Esophagus squamous epithelium (tissue), 5 donors: ENCODE measurements at places on chromosomes 6 and 20. TPM values are rescaled to one million over a fixed set of nuclear protein-coding genes. Genes with fewer than 3 reads are reported as not detected.

- H3K36me3 ChIP-seq = peaks cover 30% of the 10 kb centered on the region
- peak overlapping the region; percentile 87 for H3K4me3 ChIP-seq
- no peak for DNase-seq
- H3K27ac ChIP-seq = peak overlapping the region; percentile 86
- H3K4me1 ChIP-seq = peaks cover 13% of the 10 kb centered on the region
These were observed 621 bp downstream of the NOL7 start for GRCh38 chr6:13615792-13616120.

GRCh38 chr6:170175644-170176135 lies 115.2 kb downstream of the DLL1 start:
- no peak overlapping the region for H3K27ac ChIP-seq
- no peaks in the 10 kb centered on the region for H3K36me3 ChIP-seq
- H3K27me3 ChIP-seq = peaks cover 20% of the 10 kb centered on the region
- H3K4me1 ChIP-seq = peaks cover 7% of the 10 kb centered on the region

DNA sequence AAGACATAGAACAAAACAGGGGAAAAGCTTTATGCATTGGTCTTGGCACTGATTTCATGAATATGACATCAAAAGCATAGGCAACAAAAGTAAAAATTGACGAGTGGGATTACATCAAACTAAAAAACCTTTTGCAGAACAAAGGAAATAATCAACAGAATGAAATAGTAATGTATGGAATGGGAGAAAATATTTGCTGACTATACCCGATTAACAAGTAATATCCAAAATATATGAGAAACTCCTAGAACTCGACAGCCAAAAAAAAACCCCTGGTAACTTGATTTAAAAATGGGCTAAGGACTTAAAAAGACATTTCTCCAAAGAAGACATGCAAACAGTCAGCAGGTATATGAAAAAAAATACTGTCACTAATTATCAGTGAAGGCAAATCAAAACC lies 231.7 kb upstream of the MAN1A1 start:
- no peak overlapping the region for H3K27ac ChIP-seq
- no peaks in the 10 kb centered on the region for H3K36me3 ChIP-seq
- no peaks in the 10 kb centered on the region for H3K27me3 ChIP-seq
- no peaks in the 10 kb centered on the region for H3K4me1 ChIP-seq
- H3K4me3 ChIP-seq = no peak overlapping the region

Gene AVP
- total RNA-seq = not detected

Gene HCK
- 10.1 TPM for total RNA-seq

Gene PDE10A
- 1.4 TPM for total RNA-seq

Gene NKAPL
- 0.70 TPM for total RNA-seq

Gene F13A1
- total RNA-seq = 104 TPM

Gene NFATC2
- 1.5 TPM for total RNA-seq

Gene MCM9
- total RNA-seq = 17.9 TPM

Gene RIPK1
- 25.7 TPM for total RNA-seq
